Activated CD4-positive, alpha-beta T cell treated with anti-CD3 and anti-CD28 coated beads, Interleukin-10, Interleukin-2, amounts not matched to agents 100 ng/mL and 50 ng/mL, durations not matched to agents 16 hours and 8 hours (primary cell): ENCODE measurements at places on chromosomes 5 and 9.

- DNase-seq: no peak
These were observed 269.1 kb downstream of the FSTL4 start for GRCh38 chr5:133343196-133343595.

DNA sequence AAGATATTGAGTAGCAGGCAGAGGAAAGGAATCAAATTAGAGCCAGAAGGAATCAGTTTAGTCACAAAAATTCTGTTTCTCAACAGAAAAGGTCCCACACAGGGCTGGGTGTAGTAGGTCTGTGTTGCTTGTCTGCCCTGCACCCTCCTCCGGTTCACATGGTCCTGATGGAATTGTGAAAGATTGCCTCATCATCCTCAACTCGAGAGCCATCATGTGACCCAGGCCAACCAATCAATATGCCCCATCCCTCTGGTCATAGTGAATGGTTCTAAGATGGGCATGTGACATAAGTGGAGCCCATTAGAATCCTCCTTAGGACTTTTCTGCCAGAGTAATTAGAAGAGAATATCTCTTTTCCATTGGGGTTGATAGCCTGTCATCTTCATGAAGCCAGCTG, 56.7 kb upstream of the RAD23B start:
- DNase-seq: no peak

- no peak for DNase-seq
These were observed 72.3 kb downstream of the C9orf153 start for GRCh38 chr9:86187121-86187520.

DNA sequence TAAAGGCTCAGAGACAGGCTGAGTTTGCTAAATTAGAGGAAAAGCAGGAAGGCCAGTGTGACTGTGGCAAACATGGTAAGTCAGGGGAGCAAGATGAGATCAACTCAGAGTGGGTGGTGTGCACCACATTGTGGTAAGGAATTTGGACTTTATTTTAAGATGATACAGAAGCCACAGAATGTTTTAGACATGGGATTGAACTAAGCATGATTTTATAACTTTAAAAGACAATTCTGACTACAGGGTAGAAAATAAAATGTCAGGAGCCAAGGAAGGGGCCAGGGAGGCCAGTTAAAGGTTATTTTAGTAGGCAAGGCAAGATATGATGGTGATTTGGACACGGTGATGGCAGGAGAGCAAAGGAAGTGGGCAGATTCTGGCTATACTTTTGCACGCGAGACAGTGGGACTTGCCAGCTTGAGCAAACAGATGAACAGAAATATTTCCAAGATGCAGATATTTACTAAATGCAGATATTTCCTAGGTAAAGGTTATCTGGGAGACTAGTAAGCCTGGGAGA, 53.9 kb downstream of the TSSK1B start:
- DNase-seq: peak; percentile 4

DNA sequence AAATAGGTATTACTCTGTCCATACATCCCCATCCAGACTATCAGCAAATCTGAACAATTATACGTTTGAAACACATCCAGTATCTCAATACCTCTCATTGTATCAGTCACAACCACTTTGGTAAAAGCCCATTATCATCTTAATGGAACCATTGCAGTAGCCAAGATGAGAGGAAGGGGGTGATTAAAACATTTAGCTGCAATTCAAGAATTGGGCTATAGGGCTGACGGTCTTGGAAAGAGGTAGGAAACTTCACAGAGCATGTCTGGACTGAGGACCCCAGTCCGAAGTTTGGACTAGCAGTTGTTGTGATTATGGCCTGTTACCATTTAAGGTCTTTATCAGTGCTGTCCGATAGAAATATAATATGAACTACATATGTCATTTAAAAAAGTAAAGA, 8.6 kb downstream of the SLC12A2 start:
- no peak for DNase-seq

GRCh38 chr9:101495810-101496209, 37.8 kb upstream of the RNF20 start:
- DNase-seq: no peak

- DNase-seq: peak; percentile 26
These were observed 2.0 kb upstream of the MAP3K1 start for GRCh38 chr5:56813302-56813701.

- peak; percentile 71 for DNase-seq
These were observed 12.7 kb upstream of the TDRD7 start for GRCh38 chr9:97398999-97399758.

- no peak for DNase-seq
These were observed 619 bp upstream of the APC start for GRCh38 chr5:112737070-112737462.

DNA sequence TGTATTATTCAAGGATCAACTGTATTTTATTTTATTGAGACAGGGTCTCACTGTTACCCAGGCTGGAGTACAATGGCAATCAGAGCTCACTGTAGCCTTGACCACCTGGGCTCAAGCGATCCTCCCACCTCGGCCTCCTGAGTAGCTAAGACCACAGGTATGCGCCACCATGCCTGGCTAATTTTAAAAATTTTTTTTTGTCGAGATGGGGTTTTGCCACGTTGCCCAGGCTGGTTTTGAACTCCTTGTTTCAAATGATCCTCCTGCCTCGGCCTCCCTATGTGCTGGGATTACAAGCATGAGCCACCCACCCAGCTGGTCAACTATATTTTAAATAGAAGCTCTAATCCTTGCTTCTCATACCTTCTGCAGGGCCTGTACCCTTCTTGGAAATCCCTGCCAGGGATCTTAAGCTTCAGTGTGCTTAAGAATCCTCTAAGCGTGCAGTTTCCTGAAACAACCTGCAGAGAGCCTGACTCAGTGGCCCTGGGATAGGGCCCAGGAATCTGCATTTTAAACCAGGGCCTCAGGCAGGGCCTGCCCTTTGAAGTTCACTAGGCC, 2.9 kb downstream of the AKNA start:
- DNase-seq: no peak

- no peak for DNase-seq
These were observed 586.3 kb upstream of the FAM174A start for GRCh38 chr5:99948850-99949249.

DNA sequence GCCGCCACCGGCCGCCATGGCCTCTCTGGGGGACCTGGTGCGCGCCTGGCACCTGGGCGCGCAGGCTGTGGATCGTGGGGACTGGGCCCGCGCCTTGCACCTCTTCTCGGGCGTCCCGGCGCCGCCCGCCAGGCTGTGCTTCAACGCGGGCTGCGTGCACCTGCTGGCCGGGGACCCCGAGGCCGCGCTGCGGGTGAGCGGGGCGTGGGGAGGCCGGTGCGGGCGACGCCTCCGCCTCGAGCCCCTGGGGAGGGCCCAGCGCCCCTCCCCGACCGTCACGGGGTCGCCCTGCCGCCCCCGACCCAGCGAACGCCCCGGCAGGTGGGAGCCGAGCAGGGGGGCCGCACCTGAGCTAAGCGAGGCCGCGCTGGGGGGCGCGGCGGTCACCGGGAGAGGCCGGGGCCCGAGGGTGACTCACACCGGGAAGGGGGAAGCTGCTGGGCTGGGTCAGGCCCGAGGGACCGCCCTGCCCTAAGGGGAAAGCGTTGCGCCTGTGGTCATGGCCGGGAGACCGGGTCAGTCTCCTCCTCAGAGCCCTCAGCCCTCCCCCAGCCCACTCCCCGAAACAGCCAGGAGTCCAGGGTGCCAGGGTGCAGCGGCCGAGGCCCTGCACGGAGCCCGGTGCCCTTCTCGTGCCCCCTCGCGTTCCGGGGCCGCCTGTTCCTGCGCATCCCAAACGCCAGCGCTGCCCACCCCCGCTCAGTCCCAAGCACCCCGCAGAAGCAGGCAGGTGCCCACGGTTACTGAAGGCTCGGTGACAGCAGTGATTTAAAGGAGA, 510 bp downstream of the NOXA1 start:
- DNase-seq: no peak

DNA sequence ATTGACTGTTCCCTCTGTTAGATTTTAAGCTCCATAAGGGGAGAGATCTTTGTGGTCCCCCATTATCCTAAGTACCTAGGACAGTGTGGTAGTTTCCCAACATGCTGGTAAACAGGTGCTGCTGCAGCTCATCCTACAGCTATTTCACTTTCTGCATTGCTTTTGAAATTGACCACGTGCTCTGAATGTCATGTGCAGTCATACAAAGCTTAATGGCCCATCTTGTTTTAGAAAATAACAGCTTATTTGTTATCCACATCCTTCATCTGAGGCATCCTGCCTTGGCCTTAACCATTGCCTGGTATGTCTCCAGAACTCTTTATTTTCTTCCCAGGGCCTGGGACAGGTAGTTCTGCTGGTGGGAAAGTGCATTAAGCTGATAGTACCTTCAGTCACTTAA, 14.7 kb downstream of the PIK3R1 start:
- DNase-seq: no peak

- no peak for DNase-seq
These were observed 163.7 kb upstream of the PPP1R2B start for GRCh38 chr5:156686380-156686779.

DNA sequence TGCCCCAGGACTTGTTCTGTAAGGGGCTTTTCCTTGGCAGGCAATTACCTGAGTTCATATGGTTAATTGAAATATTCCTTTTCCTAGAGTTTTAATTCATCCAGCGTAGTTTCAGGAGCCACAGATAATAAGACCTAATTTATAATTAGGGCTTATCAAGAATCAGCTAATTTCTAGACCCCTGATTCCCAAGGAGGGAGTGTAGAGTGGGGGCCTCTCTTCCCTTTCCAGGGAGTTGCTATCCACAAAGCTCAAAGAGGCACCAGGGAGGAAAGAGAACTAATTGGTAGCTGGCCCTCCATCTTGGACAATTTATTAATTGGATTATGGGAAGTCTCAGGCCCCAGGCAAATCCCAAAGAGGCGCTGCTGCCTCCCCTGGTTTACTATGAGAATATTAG, 75.8 kb upstream of the ZNF618 start:
- no peak for DNase-seq

DNA sequence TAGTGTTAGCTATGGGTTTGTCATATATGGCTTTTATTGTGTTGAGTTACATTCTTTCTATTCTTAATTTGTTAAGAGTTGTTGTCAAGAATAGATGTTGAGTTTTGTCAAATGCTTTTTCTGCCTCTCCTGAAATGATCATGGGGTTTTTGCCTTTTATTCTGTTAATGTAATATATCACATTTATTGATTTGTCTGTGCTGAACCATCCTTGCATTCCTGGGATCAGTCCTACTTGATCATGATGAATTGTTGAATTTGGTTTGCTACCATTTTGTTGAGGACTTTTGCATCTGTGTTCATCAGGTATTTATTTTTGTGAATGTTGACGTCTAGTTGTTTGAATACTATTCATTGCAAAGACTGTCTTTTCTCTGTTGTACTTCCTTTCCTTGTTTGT, 23.9 kb downstream of the RIC1 start:
- no peak for DNase-seq

DNA sequence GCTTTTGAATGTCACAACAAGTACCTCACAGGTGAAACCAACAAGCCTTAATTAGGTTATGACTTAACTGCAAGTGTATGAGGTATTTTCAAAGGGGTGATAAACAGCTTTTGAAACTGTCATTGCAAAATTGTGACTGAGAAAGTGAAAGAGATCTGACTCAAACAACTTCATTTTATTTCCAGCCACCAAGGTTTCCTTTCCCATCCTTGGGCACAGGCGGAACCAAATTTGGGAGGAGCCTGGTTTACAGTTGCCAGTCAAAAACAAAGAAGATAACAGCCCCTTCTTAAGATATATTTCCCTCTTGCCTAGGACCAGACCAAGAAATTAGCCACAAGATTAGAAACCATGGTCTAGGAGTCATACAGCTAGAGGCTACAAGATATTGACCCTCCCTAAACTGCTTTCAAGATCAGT, 417.1 kb downstream of the CSNK1G3 start:
- DNase-seq: peak; percentile 23

DNA sequence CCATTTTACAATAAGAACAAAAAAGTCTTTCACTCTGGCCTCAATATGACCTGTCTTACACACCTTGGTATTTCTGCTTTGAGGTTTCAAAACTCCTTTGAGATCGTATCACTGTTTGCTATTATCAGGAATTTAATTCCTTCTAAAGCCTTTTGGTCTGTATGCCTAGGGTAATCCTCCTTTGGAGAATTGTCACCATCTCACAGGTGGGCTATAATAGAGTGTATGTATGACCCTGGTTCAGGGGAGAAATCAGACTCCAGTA, 13.7 kb downstream of the CMYA5 start:
- no peak for DNase-seq

DNA sequence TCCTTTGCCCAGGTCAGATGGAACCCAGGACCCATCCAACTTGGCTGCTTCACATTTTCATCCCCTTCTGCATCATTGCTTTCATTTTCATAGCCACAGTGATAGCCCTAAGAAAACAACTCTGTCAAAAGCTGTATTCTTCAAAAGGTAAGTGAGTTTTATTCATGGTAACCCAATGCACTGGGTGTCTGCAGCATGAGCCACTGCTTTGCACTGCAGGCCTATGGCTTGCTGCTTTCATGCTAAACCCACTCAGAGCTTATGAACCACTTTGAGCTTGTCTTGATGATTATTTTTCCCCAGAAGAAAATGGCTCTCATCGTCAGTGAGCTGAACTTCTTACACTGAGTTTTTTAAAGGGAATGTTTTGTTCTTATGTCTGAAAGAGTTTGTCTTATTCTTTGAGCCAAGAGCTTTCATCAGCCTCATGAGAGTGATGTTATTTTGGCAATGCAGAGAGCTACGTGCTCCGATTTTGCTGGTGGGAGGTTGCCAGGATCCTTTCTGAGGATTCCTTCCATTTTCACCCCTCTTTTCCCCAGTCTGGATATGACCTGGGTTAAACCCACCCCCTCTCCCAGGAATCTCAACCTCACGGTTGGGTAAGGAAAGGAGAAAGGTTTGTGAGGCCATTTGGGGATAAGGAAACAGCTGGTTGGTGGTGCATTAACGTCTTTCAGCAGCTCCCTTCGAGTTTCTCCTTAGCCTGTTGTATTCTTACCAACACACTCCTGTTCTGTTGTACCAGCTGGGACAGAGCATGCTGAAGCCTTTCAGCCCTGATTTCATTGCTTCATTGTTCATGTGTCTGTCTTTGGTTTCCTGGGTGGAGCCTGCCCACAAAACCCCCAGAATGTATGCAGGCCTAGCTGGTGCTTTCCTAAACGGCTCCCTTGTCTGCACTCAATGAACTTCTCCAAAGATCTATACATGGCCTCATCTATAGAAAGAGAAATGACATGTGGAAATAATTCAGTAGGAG, 47.6 kb downstream of the PDCD1LG2 start:
- DNase-seq: peak; percentile 31

DNA sequence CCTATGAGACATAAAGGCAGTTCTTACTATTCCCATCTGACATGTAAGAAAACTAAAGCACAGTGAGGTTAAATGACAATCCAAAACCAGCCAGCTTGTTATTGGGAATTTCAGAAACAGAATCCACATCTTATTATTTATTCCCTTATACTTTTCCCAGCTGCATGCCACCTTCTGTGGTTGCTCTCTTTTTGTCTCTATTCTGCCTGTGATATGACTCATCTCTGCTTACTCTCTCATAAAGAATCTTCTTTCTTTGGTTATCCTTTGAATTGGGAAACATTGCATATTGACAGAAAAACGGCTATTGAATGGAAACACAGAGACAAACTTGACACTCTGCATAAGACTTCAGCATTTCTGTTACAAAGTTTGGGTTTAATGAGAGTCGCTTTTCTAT, 183.2 kb downstream of the TLR4 start:
- no peak for DNase-seq

- DNase-seq: no peak
These were observed 8.7 kb downstream of the POMT1 start for GRCh38 chr9:131511416-131511815.
